ENCODE measurements at places on chromosomes 1 and 21.

DNA sequence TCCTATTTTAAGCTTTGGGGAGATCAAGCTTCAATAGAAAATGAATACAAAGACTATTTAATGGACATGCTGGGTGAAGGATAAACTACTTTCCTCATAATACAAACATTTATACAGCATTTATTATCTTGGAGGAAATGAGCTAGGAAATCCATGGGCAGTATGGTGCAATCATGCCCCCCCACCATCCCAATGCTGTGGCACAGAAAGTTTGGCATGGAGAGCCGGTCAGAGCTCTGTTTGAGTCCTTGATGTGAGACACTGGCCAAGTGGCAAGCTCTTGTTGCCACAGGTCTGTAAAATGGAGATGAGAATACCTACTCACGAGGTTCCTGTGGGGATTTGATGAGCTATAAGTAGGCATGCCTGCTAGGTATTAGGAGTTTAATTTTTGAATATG lies 120.6 kb downstream of the MAB21L3 start:
- no peak for DNase-seq

GRCh38 chr1:102751111-102751510 lies 357.2 kb downstream of the COL11A1 start:
- no peak for DNase-seq

DNA sequence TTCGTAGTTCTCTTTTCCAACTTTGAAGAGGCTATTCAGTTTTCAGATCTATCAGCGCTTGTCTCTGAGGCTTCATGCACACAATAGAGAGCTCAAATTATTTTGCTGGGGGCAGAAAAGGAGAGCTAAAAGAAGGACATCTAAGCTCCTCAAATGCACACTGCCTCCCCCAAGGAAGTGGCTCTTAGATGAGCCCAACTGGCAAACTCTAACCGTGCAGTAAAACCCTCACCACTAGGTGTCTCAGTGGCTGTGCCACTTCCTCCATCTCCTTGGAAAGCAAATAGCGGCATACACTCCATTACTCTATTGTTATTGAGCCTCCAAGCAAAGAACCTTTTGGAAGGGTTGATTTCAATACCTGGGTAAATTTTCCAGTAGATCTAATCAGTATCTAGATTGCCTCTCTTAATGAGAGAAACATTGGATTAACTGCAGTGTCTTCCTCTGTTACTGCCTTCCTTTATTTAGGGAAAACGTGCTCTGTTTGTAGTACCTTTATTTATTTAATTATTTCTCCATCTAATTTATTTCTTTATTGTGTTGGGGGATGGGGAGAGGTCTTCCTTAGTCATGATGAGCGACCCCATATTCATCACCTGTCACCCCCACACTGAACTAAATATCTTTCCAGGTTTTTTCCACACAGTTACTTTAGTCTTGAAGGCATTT lies 9.2 kb upstream of the SFPQ start:
- DNase-seq, result no peak

GRCh38 chr1:81974883-81975555 lies 174.3 kb downstream of the ADGRL2 start:
- no peak for DNase-seq

GRCh38 chr1:158026651-158027050 lies 33.2 kb downstream of the KIRREL1 start:
- DNase-seq, result no peak

GRCh38 chr1:31736675-31737074 lies 27.5 kb downstream of the ADGRB2 start:
- no peak for DNase-seq

DNA sequence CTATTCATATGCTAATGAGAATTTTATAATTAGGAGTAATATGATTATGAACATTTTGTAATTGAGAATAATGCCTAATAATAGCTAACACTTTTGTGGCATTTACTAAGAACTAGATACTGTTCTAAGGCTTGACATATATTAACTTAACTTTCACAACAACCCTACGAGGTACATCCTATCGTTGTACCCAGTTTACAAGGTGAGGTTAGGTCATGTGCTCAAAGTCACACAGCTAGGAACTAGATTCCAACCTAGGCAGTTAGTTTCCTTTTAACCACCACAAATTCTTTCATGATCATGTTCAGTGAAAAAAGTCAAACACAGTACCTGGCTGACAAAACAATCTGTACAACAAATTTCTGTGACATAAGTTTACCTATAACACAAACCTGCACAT lies 13.0 kb upstream of the ERRFI1 start:
- DNase-seq, result no peak

- no peak for DNase-seq
Observed at GRCh38 chr1:147480565-147480935, 60.8 kb upstream of the BCL9 start.

Measured in stimulated activated CD8-positive, alpha-beta memory T cell treated with anti-CD3 and anti-CD28 coated beads, Interleukin-4, amount 100 ng/mL, for 1 hour (primary cell).